ENCODE measurements at places on chromosomes 3 and 15. TPM values are rescaled to one million over a fixed set of nuclear protein-coding genes. Genes with fewer than 3 reads are reported as not detected.

Gene ROPN1B
- 4.7 TPM for total RNA-seq

Gene SELENOK
- total RNA-seq, result 67.9 TPM

Gene SERINC4
- not detected for total RNA-seq

Gene TGM5
- not detected for total RNA-seq

Gene CLN6
- total RNA-seq, result 7.4 TPM

All from right atrium auricular region (tissue), 2 donors.